Effector memory CD4-positive, alpha-beta T cell (primary cell): ENCODE measurements at places on chromosomes 6 and 20.

DNA sequence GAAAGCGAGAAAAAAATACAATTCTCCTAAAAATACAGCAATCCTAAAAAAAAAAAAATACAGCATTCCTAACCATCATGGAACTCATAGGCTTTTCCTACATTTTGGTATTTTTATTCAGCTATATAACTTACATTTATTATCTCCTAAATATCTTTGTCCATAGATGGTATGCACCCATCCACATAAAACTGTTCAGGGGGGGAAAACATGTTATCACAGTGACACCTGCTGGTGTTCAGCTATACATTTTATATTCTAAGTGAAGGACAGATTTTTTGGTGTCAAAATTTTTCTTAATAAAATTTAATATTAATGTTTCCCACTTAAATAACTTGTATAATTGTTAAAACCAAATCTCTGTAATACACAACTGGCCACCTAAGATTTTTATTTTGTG lies 58.0 kb downstream of the BLOC1S5 start:
- no peak for DNase-seq

DNA sequence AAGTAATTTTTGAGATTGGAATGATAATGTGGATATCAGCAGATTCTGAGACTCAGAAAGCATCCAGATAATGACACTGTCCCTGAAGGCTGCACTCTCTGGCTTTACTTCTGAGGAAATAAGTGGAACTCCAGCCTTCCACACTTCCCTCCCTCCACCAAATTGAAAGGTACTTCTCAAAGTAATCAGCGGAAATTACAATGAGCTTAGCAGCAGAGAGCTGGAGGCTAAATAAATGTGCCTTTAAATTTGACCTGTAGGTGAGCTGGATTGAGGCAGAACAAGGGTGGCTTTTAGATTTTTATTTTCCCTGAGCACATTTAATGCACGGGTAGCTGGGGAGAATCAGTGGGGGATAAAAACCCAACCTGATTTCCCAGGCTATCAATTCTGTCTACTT lies 39.3 kb upstream of the RNF144B start:
- DNase-seq, result no peak

DNA sequence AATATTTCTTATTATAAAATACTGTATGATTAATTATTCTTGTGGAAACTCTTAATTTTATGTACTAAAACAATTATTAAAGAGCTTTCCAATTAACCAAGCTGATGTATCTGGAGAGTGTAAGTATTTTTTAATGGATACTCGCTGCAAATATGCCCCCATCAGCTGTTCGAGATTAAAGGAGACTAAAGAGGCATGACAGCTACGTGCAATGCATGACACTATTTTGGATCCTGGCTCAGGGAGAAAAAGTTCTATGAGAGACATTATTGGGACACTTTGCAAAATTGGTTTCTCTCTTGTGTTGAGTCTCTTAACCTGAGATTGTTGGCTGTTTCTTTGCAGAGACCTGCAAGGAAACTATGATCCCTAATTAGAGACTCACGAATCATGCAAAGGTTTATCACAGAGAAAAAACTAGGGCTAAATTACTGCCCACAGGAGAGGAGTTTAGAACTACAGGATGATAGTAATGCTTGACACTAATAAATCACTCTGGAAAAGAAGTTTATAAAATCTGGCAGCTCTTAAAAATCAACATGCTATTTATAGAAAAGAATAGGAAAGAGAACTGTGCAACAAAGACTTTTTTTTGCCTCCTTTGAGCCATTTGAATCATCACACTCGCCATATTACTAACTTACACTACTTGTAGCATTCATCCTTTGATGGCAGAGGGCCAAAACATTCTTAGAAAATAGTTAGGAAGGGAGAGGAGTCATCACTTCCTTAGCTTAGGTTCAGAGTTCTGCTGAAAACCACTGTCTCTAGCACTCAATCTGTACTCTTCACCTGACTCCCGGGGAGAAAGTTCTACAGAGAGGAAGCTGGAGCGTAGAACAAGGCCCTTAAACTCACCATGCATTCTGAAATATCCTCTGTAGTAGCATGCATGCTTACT lies 25.3 kb downstream of the NRN1 start:
- DNase-seq, result no peak

DNA sequence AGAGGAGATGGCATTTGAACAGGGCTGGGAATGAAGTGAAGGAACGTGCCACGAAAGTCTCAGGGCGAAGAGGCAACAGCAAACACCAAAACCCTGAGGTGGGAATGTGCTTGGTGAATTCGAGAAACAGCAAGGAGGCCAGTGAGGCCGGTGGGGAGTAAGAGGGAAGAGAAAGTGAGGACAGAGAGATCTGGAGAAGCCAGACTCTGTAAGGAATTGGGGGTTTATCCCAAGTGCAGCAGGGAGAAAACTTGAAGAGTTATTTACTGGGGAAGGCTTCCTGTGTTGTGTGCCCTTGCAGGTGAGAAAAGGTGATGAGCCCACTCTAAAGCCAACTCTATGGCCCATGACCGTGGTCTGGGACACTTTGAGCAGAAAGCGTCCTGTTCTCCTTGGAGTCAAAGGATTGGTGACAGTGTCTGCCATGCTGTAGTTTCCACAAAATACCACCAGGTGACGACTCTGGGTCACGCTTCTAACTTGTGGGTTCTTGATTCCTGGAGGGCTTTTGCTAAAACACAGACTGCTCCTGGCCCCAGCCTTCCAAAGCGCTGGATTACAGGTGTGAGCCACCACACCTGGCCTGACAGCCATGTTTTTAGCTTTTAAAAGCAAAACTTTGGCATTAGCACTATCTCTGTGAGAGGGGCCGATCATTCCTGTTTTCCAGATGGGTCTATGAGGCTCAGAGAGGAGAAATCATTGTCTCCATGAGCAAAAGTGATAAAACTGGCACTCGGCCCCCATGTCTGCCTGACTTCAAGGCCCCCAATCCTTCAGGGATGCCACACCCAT lies 18.0 kb upstream of the CSNK2A1 start:
- no peak for DNase-seq

GRCh38 chr6:116745176-116745575 lies 20.3 kb downstream of the FAM162B start:
- DNase-seq, result no peak

- DNase-seq, result no peak
These were observed 161.0 kb downstream of the DHX35 start for GRCh38 chr20:39123185-39123557.

GRCh38 chr6:130717657-130718056 lies 109.5 kb upstream of the SMLR1 start:
- DNase-seq, result no peak

GRCh38 chr6:30655743-30656094 lies 8.8 kb downstream of the C6orf136 start:
- no peak for DNase-seq

GRCh38 chr6:95856876-95857364 lies 158.9 kb upstream of the FUT9 start:
- no peak for DNase-seq

DNA sequence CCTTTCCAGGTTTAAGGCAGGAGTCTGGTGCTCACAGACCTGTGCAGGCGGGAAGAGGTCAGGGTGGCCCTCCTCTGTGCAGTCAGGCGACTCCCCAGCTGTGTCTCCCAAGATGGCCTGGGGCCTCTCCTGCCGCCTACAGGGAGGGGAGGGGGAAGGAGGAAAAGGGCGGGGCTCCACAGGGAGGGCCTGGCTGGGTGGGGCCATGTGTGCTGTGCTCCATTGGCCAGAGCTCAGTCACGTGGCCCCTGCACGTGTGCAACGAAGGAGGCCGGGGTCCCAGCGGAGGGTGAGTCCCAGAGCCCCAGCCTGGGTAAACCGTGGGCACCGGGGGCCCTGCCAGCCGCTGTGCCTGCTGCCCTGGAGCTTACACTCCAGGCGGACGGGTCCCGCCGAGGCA lies 211.6 kb downstream of the ZDHHC14 start:
- no peak for DNase-seq

DNA sequence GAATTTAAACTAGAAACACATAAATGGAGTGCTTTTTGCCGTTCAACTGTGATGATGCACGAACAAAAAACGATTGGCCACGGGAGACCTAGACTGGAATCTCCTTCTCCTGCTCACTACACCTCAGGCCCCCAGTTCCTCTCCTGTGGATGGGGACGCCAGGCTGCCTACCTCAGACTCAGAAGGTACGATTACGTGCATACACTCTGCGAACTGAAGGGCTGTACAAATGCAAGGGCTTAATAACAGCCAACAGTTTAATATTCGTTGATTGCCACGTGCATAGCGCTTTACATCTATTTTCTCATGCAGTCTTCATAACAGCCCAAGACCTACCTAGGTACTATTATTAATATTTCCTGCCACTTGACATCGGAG lies 495 bp upstream of the ARMC2 start:
- DNase-seq, result no peak

DNA sequence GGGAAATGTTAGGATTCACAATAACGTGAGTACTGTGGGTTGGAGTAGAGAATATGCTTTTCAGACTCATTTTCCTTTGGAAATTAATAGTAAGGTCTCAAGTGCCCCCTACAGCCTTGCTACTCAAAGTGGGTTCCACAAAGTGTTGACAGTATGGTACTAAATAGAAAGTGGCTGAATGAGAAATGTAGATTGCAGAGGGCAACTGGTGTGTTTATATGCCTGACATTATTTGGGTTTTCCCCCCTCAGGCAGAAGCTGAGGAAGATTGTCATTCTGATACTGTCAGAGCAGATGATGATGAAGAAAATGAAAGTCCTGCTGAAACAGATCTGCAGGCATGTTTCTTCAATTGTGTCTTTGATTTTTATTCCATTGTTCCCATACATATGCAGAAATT lies 5.6 kb downstream of the FBXO9 start:
- no peak for DNase-seq

DNA sequence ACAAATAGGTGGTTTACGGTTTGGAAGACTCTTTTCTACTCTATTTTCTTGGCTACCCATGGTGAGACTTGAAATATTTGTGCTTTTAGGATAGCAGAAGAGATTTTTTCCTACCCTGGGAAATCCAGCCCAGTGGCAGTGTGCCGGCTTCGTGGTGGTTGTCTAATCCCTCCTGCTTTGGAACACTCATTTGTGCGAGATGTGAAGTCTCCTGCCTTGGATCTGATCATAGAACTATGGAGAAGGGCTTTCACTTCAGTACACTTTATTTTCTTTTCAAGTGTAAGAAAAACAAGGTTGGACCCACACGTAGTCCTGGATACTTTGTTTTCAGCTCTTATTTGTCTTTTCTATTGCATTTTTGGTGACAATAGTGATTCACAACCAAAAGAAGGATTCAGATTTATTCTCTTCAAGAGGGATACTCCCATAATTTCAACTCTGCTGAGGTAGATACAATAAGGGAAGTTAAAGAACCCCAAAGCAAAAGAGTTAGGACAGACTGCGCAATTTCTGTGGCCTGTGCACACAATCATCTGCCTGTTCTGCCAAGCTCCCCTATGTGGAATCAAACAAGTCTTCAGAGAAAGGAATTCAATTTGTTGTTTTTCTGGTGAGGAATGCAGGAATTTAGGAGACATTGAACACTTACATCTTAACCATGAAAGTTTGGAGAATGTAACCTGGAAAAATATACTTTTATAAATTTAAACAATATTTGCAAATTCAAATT lies 413.2 kb downstream of the GJA1 start:
- DNase-seq, result no peak

GRCh38 chr6:44254191-44255104 lies 2.9 kb downstream of the SLC35B2 start:
- no peak for DNase-seq

- no peak for DNase-seq
These were observed 68.7 kb upstream of the KCNK16 start for GRCh38 chr6:39391182-39391581.

DNA sequence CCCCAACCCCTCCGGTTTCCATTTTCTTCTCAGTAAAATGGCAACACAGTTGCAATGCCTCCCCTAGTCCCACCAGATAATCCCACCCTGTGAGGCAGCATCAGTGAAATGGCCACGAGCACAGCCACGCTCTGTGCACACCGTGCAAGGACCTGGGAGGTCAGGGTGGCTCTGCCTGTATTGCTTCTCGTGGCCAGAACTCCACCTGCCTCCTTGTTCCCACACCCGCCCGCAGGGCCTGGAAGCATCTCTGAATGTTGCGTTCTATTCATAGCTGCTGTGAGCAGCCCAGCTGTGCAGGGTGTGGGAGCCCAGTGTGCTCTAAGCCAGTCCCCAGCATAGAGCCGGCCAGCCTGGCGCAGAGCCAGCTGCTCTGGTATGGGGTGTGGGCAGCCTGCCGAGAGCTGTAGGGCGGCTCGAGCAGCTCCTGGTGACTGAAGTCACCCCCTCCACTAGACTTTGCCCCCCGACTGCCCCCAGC lies 161.1 kb downstream of the DLL1 start:
- DNase-seq, result no peak

DNA sequence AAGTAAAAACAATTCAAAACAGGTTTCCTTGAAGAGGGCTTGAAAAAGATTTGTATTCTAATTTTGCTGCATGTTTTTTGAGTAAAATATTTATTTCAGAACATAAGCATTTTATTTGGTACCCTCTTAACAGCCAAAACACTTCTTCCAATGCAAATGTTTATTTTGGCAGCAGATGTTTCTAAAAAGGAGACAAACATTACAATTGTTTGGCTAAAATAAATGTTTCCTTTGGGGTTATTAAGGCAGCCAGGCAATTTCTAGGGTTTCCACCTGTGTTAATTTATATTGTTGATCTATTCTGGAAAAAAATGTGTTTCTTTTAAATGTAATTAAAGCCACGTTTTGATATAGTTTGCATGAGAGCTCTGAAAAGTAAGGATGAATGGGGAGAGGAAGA lies 56.6 kb downstream of the ARID1B start:
- no peak for DNase-seq

DNA sequence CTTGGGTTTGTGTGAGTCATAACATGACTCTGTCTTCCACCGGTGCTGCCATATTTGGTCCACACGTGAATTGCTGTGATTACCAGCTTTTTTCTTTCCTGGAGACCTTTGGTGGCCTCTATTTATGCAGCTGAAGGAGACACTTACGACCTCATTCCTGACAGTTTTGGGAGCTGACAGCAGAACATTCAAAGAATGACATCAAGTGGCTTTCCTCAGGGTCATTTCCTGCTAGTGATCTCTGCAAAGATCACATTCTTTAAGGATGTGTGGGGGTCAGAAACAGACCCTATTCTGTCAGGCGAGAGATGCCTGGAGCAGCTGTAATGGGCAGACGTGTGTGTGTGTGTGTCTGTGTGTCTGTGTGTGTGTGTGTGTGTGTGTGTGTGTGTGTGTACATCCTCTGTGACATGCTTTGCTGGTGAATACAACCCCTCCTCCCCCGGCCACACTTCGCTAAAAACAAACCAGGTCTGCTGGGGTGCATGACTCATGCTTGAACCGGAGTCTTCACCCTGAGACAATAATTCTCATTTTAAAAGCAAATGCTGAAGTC lies 115.6 kb downstream of the TMEM170B start:
- no peak for DNase-seq

GRCh38 chr20:33826270-33826897 lies 15.2 kb downstream of the CHMP4B start:
- DNase-seq, result no peak

DNA sequence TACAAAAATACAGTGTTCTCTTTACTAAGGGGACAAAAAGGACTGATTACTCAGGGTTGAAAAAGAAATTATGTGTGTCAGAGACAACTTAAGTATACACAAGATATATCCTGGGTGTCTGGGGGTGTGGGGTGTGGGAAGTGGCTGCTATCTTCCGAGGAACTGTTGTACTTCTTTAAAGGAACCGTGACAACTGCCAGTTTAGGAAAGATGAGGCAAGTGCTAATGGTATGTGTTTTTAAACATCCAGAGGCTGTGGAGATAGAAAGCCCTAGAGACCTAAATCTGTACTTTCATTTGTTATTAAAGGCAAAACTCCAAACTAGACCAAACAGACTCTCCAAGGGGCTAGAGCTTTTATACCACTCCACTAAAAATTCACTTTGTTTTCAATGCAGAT lies 95.6 kb downstream of the SNAP25 start:
- DNase-seq, result no peak
